ENCODE measurements at places on chromosomes 1 and 21.

GRCh38 chr1:7898962-7899361 lies 41.7 kb downstream of the TNFRSF9 start:
- no peak for DNase-seq

DNA sequence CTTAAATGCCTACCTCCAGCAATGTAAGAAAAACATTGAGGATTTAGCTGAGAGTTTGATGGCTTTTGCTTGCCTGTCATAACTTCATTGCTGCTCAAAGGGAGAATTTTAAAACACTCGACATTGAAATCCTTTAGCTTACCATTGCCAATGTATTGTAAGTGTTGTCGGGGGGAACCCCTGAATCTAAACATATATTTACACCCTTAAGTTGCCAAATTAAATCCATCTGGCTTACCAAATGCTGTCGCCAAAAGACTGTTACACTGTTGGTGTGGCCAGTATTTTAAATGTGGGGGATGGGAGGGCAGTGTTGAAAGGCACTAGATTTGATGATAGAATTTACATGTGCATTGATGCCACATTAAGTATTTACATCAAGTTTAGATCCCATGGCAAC lies 24.9 kb upstream of the C1orf105 start:
- no peak for DNase-seq

GRCh38 chr1:172345077-172345476 lies 75.4 kb upstream of the C1orf105 start:
- no peak for DNase-seq

- no peak for DNase-seq
These were observed 118.0 kb upstream of the BARHL2 start for GRCh38 chr1:90834886-90835660.

DNA sequence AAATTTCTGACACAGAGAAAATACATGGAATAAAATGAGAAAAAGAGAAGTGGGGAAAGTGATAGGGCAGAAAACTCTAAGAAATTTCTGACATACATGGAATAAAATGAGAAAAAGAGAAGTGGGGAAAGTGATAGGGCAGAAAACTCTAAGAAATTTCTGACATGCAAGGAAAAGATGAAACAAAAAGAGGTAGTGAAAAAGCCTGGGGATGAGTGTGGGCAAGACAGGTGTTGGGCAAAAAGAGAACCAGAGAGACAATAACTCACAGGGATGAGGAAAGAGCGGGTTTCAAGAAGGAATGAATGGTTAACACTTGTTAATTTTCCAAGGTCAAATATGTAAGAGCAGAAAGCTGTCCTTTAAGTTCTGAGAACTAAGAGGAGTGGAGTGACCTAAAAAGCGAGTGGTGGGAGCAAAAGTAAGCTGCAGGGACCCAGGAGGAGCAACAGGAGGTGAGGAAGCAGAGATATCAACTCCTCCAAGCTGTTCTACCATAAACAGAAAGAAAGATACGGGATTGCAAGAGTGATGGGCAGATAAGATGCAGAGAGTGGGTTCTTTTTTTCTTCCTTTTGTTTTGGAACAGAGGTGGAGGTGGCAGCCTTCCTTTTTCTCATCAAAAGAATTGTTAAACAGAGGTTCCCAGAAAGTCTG lies 29.9 kb upstream of the EXO1 start:
- no peak for DNase-seq

DNA sequence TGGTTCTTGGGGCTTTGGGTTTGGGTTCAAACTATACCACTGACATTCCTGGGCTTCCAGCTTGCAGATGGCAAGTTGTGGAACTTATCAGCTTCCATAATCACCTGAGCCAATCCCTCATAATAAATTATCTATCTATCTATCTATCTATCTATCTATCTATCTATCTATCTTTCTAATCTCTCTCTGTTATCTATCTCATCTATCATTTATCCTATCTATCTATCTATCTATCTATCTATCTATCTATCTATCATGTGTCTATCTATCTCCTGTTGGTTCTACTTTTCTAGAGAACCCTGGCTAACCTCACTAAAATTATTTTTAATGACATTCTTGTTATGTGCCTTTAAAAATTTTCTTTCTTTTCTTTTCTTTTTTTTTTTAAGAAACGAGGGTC lies 35.8 kb upstream of the AKT3 start:
- no peak for DNase-seq

DNA sequence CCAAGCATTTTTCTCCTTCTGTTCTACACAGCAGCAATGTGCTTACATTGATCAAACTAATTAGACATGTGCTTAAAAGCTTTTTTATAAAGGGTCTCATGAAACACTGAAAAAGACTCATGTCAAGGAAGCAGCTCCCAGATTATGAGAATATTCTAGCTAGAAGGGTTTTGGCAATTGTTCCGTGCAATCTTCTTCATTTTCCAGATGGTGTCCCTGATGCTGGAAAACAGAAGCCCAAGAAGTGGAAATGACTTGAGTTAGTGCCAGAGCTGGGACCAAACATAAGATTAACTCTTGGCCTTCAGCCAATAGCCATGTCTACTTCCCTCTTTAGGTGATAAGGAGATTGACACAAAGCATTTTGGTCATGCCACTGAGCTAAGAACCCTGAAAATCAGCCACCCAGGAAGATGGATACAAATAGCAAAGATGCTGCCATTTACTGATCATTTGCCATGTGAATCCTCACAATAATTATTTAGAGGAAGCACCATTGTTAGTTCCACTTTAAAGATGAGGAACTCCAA lies 110.8 kb downstream of the MATN1 start:
- DNase-seq = no peak

GRCh38 chr1:162207862-162208261 lies 138.4 kb downstream of the NOS1AP start:
- DNase-seq = no peak

GRCh38 chr21:44534688-44535087 lies 5.3 kb downstream of the KRTAP10-1 start:
- DNase-seq = no peak

- DNase-seq = no peak
These were observed 89.1 kb upstream of the IVNS1ABP start for GRCh38 chr1:185406006-185406690.

DNA sequence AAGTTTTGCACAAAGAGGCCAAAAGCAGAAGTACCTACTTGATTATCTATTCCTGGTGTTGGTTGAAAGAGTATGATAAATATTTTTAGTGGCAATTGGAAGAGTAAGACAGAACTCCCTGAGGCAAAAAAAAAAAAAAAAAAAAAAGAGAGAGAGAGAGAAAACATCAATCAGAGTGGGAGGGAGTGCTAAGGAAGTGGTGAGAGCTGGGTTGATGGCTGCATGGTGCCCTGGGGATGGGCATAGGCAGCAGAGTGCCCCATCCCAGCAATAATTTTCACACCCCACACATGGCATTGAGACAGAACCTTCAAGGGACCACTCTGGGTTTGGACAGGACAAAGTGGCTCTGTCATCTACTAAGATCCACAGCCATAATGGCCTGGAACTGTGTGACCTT lies 59.4 kb upstream of the FAM20B start:
- DNase-seq = no peak

DNA sequence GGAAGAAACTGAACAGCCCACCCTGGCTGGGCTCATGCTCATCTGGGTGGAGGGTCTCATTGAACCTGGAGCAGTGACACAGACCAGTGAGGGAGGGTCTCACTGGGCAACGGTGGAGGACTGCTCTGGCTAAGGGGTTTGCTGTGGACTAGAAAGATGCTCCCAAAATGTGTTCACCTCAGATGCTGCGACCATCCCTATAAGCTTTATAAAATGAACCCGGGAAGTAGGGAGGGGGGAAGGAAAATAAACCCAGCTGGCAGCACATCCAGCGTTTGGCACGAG lies 34.5 kb upstream of the LBR start:
- no peak for DNase-seq

- DNase-seq = no peak
These were observed 129.3 kb upstream of the GORAB start for GRCh38 chr1:170402476-170403311.

Measured in Panc1 (cell line).